ENCODE measurements at places on chromosomes 7 and 10.

DNA sequence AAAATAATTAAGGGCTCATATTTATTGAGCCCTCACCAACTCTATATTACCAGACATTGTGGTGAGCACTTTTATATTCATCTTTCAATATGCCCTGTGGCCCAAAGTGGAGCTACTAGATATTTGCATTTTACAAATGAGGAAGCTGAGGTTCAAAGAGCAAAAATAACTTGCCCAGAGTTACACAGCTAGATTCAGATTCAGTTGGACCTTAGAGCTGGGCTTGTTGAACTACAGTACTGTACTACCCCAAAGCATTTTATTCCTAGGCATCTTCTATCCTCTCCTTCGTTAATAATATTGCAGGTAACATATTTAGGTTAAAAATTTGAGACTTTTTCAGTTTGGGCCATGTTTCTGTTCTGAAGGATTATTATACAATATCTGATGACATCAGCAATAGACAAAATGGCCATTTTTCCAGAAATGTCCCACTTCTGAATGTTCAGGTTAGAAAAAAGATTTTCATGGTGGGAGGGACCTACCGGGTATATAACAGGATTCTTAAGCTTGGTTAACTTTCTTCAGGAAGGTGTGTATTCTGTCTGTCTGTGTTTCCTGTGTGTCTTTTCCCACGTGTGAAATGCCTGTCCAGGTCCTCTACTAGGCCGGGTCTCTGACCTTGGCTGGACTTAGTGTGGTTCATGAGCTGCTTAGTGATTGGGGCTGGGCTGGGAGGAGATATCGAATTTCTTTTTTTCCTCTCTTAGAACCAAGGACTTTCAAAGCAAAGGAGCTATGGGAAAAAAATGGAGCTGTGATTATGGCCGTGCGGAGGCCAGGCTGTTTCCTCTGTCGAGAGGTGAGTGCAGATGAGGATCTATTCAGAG is 13.6 kb downstream of the PRXL2A start:
- no peak for DNase-seq

DNA sequence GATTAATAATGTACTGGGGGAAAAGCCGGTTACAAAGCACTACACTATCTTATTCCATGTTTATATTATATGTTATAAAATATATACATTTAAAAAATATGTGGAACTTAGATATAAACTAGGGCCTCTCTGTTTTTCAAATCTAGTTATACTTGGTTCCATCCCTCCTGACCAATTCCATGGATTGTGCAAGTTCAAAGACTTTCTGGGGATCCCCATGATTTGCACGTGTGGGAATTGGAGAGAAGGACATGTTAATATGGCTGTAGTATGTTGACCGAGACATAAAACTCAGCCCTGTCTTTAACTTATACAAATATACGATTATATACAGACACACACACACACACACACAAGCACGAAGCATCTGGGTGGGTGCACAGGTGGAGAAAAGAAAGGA is 18.8 kb upstream of the ECHDC3 start:
- DNase-seq = no peak

- no peak for DNase-seq
These were observed 46.7 kb upstream of the MDFIC start for GRCh38 chr7:114875186-114875585.

DNA sequence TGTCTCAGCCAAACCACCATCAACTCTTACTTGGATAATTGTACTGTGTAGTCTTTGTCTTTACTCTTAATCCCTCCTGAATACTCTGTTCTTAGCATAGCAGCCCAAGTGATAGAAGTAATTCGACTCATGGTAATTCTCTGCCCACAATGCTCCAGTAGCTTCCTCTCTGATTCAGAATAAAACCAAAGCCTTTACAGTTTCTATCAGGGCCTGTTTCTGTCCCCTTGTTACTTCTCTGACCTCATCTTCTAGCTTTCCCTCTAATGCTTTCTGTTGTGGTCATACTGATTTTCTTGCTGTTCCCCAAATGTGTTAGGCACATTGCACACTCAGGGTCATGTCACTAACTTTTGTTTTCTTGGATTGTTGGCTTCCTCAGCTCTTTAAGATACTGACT is 8.0 kb downstream of the ZNF518A start:
- no peak for DNase-seq

DNA sequence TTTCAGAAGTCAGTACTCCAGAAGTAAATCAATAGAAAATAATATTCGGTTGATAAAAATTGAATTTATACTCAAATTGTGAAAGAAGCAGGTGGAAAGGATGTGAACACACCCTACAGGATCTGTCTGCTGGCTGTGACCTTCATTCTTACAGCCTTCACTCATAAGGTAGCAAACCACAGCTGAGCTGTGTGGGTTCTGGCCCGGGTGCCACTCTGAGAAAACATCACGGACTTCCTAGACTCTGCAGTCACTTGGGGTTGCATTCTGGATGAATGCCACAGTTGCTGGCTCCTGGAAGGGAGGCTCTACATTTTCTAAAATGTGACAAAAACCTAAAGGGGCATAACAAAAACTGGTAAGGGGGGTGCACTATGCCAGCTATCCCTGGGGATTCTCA is 36.0 kb upstream of the ABLIM1 start:
- no peak for DNase-seq

- no peak for DNase-seq
These were observed 2.6 kb downstream of the PSMG3 start for GRCh38 chr7:1567049-1567771.

- no peak for DNase-seq
These were observed 17.5 kb downstream of the KIAA1549 start for GRCh38 chr7:138963675-138964074.

GRCh38 chr10:22999942-23000341 is 72.1 kb downstream of the ARMC3 start:
- peak; percentile 88 for DNase-seq

GRCh38 chr7:40223451-40224127 is 88.8 kb downstream of the SUGCT start:
- DNase-seq = no peak

DNA sequence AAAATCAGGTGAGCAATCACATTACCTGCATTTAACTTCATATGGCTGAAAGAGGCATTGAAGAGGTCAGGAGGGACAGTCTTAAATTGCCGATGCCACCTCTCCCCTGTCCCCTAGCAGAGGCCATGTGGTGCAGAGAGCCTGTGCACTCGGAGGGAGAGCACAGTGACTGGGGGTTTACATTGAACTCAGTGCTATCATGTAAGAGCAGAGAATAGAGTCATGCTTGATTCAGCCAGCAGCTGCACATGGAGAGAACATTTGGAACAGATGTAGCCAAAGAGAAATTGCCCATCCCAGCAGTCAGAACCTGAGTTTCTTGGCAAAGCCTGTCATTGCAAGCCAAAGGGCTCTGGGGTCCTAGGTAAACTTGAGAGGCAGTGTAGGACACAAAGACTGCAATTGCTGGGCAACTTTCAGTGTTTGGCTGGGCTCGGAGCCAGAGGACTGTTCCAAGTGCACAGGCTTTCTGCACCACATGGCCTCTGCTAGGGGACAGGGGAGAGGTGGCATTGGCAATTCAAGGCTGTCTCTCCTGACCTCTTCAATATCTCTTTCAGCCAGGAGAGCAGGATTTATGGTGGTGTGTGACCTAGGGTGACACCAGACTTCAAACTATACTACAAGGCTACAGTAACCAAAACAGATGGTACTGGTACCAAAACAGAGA is 267.1 kb downstream of the REEP3 start:
- DNase-seq = no peak

GRCh38 chr7:99624484-99624883 is 7.7 kb downstream of the ZSCAN25 start:
- DNase-seq = no peak

DNA sequence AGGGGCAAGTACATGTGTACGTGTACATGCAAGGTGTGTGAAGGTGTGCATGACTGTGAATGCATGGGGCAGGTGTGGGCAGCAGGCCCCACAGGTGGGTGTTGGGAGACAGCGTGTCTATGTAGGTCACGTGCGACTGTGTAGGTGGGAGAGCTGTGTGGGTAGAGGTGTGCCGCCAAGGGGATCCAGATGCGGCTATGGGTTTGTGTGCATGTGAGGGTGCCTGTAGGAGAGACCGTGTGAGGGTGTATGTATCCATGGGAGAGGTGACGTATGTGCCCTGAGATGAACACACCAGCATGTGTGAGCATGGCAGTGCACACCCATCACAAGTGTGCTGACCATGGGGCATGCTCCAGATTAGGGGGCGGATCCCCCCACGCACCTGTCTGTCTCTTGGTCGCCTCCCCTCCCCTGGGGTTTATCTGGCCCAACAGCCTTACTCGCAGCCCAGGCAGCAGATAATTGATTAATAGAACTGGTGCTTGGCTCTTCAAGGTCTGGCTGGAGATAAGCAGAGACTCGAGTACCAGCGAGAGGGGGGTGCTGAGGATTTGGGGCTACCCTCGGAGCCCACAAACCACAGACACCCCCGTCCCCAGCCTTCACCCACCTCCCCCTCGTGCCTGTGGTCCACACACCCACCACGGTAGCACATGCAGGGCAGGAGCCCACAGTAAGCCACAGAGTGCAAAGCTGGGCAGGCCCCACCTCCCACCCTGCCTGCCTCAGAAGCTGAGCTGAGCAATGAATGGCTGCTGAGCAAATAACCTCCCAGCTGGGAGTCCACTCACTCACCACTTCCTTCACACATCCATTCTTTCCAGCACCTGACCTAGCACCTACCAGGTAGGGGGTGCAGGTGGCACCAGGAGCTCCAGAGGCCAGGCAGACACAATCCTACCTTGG is 41.4 kb upstream of the ZMIZ1 start:
- DNase-seq = peak; percentile 74

GRCh38 chr7:1512781-1513656 is 8.8 kb upstream of the INTS1 start:
- peak; percentile 41 for DNase-seq
